Hematopoietic multipotent progenitor cell (in vitro differentiated cells): ENCODE measurements at places on chromosomes 11 and 22. TPM values are rescaled to one million over a fixed set of nuclear protein-coding genes. Genes with fewer than 3 reads are reported as not detected.
A peak's percentile ranks its signal among the peaks of the same experiment; 100 is the strongest.

Gene FXYD6
- 1.3 TPM for total RNA-seq

Gene SBF1
- 118 TPM for total RNA-seq

Gene GTF2H1
- 40.9 TPM for total RNA-seq

DNA sequence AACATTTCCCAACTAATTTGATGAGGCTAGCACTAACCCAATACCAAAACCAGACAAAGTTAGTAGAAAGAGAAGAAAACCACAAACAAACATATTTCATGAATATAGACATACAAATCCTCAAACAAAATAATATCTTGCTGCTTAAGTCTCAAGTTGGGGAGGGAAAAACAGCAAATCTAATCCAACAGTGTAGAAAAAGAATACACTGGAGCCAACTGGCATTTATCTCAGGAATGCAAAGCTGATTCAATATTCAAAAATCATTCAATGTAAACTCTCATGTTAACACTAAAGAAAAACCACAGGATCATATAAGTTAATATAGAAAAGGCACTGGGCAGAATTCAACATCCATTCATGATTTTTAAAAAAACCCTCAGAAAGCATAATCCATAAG is 18.2 kb downstream of the GNB1L start:
- no peak for DNase-seq

DNA sequence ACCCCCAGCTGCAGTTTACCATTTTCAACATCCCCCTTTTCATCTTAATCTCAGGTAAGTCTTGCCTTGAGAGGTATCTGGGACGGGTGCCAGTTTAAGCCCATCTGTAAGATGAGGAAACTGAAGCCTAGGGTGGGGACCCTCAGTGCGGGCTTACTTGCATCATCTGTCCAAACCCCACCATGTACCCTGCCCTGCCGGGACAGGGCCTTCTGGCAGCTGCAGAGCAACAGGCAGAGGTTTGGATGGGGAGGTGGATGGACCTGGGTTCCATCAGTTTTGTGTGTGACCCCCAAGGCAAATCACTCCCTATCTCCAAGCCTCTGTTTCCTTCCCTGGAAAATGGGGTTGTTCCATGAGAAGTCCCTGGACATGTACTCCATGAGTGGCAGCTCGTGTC is 67.5 kb downstream of the MN1 start:
- no peak for DNase-seq

- DNase-seq: no peak
These were observed 34.2 kb downstream of the DDX10 start for GRCh38 chr11:108698844-108699642.

GRCh38 chr11:20364341-20364792 is 853 bp downstream of the HTATIP2 start:
- DNase-seq: no peak

DNA sequence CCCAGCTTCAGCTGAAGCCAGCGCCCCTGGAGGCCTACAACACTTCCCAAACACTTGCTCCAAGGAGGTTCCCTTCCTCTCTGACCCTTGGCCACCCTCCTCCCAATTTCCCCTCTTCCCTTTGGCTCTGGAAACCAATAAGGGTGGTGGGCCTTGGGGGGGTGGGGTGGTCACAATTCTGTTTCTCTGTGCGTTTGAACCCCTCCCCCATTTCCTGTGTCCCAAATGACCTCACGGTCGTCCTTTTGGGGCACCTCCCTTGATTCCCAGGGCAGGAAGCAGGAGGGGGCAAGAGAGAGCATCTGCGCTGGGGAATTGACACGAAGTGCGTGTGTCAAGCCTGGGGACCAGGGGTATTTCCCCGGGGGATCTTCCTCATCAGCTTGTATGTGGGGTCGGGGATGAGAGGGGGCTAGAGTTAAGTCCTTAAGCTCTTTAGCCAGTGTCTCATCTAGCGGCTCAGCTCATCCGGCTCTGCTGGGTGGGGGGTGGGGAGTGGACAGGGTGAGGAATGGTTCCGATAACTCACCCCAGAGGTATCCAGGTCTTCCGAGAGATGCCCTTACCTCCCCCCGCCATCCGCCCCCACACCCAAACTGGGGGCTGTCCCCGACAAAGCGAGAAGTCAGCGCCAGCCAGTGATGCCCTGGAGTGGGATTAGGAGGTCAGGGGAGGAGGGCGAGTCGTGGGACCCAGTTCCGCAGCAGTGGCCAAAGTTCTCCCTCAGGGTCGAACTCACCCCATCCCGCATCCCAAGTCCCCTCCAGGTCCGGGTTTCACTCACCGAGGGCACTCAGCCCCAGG is 587 bp downstream of the ESAM start:
- no peak for DNase-seq

GRCh38 chr11:65505466-65506289 is 6.8 kb downstream of the MALAT1 start:
- no peak for DNase-seq

- no peak for DNase-seq
These were observed 1.0 kb upstream of the FKBP2 start for GRCh38 chr11:64239662-64240434.

GRCh38 chr11:62665599-62666258 is 617 bp downstream of the CSKMT start:
- peak; percentile 74 for DNase-seq

GRCh38 chr11:120400564-120401364 is 64.6 kb downstream of the ARHGEF12 start:
- DNase-seq: no peak

DNA sequence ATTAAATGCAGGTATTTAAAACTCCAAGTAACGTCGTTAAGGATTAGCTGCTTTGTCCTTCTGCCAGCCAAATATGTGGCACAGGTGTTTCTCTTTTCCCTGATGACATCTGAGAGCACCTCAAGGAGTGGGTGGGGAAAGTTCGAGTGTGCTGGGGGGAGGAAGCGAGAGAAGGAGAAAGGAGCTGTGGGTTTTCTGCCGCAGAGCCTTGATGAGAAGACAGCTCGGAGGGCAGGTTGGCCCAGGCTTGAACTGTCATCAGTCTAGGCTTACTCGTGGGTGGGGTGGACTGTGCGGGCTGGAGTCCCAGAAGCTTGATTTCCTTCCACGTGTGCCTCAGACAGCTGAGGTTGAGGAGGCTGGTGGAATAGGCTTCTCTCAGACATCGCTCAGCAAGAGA is 15.2 kb upstream of the SORL1-AS1 start:
- peak; percentile 44 for DNase-seq

DNA sequence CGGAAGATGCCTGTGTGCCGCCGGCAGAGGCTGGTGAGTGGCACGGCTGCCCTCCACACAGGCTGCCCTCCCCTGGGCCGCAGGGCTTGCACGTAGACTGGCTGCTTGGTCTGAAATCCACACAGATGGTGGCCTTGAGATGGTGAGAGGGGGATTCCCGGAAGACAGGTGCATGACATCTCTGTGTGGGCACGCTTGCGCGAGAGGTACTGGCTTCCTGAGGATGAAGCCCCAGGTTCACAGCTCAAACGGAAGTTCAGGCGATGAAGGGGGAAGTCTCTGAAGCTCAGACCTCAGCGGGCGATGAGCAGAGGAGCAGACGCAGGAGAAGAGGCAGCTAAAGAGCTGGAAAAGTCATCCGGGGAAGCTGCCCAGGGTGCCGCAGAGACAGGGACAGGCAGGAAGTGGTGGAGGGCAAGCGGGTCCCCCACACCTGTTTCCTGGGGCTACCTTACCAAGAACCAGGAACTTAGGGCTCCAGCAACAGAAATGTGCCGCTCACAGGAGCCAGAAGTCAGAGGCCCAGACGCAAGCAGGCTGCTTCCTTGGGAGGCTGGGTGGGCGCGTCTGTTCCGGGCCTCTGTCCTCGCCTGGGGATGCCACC is 7.2 kb downstream of the CRELD2 start:
- DNase-seq: peak; percentile 68
